Fibroblast of lung (primary cell): ENCODE measurements at places on chromosomes 5 and 9.

DNA sequence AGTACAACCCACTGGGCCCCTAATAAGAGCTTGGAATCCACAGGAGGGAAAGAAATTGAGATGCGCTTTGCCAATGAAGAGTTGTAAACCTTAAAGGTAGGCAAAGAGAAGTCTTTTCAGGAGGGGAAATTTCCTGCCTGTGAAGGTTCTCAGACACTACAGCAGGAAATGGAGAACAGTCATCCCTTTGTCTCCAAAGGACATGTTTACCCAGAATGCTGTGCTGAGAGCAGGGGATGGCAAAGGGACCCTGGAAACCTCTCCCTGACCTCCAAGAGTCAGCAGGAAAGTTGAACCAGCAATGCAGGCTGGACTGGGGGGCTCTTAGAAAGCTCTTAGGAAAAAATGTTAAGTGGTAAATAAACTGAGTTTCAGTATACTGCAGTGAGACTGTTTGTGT lies 103.2 kb downstream of the AK8 start:
- no peak for DNase-seq

- no peak for DNase-seq
These were observed 1962.9 kb upstream of the CDH6 start for GRCh38 chr5:29230591-29230990.

DNA sequence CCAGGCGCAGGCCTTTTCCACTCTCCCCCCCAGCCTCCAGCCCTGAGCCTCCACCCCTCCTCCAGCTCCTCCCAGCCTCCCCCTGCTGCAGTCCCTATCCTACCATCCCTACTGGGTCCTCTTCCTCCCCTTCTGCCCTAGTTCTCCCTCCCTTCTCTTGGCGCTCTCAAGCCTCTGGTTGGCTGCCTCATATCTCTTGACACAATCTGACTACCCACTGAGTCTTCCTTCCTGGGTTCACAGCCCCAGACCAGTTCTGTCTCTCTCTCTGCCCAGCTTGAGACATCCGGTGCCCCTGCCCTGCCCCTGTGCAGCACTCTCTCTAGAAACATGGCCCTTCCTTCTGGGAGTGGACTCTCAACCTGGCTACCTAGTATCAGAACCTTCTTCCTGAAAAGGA lies 76.2 kb downstream of the TSPAN17 start:
- no peak for DNase-seq

- DNase-seq: peak; percentile 96
These were observed 92.6 kb downstream of the LIFR start for GRCh38 chr5:38463634-38464521.

DNA sequence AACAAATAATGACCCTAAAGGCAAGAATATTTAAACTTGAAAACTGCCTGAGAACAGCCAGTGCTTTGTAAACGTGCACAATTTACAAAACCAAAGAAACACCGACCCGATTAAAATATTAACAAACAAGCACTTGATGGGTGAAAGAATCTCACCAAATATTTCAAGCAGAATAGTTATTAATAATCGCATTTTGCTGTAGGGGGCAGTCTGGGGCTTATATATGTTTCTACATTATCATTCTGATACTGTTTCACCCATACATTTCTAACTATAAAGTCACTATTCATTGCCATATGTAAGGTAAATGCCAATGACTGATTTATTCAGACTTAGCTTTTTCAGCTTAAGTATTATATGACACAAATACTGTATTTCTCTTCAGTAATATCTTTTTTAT lies 37.7 kb downstream of the UBAP2 start:
- DNase-seq: peak; percentile 23

- no peak for DNase-seq
These were observed 175.0 kb downstream of the PLK2 start for GRCh38 chr5:58284886-58285285.

DNA sequence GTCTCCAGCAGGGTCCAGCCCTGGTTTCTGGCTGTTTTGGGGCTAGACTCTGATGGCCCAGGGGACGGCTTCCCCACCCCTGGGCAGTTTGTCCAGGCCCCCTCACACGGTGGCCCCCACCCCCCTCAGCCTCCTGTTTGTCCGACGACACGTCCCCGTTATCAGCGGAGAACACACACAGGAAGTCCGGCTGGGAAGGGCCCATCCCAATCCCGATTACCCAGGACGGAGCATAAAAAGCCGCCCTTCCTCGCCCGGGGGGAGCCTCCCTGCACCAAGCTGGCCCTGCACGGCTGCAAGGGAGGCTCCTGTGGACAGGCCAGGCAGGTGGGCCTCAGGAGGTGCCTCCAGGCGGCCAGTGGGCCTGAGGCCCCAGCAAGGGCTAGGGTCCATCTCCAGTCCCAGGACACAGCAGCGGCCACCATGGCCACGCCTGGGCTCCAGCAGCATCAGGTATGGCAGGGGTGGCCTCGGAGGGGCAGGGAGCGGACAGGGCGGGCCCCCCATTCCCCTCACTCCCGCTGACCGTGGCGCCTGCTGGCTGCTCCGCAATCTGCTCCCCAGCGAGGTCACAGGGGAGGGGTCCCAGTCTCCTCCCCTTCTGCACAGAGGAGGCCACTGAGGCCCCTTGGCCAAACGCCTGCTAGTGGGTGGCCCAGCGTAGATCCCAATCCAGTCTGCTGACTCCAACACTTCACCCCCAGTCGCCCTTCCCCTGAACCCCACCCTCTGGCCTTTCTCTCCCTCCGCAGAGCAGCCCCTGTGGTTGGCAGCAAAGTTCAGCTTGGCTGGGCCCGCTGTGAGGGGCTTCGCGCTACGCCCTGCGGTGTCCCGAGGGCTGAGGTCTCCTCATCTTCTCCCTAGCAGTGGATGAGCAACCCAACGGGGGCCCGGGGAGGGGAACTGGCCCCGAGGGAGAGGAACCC lies at the start of gene EGFL7:
Gene EGFL7 (plus strand): TSS at position 261 of the 926 bp plus-strand sequence. CDS start 5,367 bp downstream, outside the sequence.
- no peak for DNase-seq

- DNase-seq: no peak
These were observed 49.4 kb downstream of the SMIM23 start for GRCh38 chr5:171835066-171835465.
